ENCODE measurements at places on chromosomes 16 and 17.

DNA sequence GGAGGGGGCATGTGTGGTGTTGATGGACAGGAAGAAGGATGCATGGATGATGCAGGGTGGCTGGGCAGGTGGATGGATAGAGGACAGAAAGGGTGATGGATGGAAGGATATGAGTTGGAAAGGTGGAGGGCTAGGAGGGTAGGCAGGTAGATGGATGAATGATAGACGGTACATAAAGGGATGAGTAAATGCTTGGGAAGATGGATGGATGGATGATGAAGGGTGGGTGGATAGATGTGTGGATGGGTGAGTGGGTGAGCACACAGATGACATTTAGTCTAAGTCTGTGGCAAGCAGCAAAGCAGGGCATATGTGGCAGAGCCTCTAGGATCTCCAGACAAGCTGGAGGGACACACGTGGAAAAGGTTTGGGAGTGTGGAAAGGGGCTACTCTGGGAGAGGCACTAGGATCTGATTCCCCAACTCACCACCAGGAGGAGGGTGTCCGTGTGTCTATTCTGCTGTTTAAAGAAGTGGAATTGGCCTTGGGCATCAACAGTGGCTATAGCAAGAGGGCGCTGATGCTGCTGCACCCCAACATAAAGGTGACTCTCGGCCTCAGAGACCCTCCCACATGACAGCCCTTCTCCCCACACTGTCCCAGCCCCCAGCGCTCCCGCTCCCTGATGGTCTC lies 8.2 kb downstream of the PLD2 start:
- no peak for DNase-seq

DNA sequence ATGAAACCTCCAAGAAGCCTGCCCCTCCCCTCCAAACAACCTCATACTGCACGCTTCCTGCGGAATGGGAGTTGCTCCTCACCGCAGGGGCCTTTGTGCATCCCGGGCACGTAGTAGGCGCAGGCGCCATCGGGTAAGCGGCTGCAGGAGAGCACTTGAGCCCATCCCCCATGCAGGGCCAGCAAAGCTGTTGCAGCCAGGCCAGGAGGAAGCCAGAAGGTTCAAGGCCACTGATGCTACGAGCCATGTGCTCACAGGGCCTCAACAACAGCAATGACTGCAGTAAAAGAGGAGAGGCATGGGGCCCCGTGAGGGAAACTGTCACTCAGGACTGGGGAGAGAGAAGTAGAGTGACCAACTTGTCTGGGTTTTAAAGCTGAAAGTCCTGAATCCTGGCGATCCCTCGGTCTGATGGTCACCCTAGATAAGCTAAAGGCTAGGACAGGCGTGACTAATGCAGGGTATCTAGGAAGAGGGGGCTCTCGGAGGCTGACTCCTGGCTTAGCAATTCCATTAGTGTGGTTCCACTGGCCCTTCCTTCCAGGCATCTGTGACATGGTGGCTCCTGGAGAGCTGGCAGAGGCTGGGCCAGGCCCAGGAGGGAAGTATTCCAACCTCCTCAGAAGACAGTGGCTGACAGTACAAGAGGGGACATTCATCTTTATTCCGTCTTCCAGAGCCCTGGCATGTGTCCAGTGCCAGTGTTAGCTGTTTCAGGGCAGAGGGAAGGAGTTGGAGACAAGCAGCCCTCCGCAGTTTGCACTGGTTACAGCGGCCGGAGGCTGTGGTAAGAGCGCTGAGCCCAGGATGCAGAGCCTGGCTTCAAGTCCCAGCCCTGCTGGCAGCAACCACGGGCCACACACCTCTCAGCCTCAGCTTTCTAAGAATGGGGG lies 20.8 kb downstream of the GOSR2 start:
- no peak for DNase-seq

GRCh38 chr17:27424941-27425340 lies 31.3 kb upstream of the KSR1 start:
- no peak for DNase-seq

GRCh38 chr16:67277294-67277998 lies 1.9 kb upstream of the PLEKHG4 start:
- no peak for DNase-seq

DNA sequence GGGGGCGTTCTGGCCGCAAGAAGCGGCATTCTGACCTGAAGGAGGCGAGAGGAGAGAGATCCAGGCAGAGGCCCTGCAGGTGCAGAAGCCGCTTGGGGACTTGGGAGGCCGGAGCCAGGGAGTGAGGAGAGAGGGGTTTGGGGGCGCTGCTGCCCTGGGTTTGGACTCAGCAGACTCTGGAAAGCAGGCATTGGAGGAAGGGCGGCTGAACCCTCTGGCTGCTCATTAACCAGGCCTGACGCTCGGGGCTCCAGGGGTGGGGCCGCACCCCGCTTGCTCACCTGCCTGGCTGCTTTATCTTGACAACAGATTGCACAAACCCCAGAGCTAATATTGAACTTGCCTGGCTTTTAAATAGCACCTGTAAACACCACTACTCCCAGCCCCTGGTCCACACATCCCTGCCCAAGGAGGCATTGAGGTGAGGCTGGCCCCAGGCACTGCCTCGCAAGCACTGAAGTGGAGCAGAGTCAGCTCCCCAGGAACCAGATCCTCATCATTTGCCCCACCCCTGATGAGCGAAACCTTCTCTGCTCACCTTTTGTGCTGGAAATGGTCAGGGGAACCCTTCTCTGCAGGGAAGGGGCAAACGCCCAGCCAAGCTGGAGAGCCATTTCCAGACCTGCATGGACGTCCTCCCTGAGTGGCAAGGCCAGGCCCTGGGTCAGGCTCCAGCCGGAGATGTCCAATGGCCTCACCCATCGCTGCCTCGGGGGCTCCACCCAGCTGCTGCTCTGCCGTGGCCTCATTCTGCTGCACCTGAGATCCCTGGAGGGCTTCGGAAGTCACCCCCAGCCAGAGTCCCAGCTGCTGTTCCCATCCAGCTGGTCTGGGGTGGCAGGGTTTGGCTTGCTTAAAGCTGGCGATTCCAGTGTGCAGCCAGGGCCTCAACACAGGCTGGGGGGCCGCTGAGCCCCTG lies 190.2 kb upstream of the GSE1 start:
- DNase-seq = no peak

Data from activated CD4-positive, alpha-beta T cell treated with anti-CD3 and anti-CD28 coated beads for 1 hour (primary cell).